ENCODE measurements at places on chromosomes 13 and 19.

- no peak for DNase-seq
Measured at GRCh38 chr19:21883516-21883915, 47.5 kb upstream of the ZNF43 start.

GRCh38 chr13:26895081-26895807 lies 134.7 kb upstream of the GPR12 start:
- DNase-seq: no peak

DNA sequence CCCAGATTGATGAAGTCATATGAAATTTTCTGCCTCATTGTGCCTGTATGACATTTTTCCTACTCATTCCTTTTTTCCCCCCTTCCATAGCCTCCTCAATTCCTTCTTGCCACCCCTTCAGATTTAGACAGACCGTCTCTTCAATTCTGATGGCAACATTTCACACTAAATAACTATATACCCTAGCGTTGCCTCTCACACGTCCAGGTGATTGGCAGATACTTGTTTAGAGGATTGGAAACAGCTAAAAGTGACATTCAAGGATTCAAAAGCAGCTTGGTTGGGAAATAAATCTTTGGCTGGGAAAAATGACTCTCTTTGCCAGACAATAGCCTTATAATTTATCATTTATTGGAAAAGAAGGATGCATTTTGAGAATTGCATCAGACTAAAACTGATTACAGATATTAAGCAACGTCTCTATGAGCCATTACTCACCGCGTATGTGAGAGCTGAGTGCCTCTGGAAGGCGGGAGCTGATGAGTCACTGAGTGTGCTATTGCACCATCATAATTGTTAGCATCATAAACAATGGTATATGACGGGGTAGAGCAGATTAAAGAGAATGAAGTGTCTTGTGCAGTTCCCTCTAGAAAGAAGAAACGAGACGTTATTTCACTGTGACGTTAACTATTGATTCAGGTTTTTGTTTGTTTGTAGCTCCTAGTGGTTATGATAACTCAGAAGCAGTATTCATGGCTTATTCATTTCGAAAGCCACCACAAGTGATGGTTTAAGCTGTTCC lies 61.1 kb upstream of the FAM216B start:
- no peak for DNase-seq

- DNase-seq: no peak
Measured at GRCh38 chr13:69363360-69363759, 744.3 kb upstream of the ATXN8OS start.

GRCh38 chr13:23724196-23724970 lies 154.2 kb downstream of the TNFRSF19 start:
- no peak for DNase-seq

GRCh38 chr19:58396691-58397532 lies 1.5 kb downstream of the RNF225 start:
- no peak for DNase-seq

GRCh38 chr13:31134039-31134711 lies 27.5 kb downstream of the HSPH1 start:
- DNase-seq: no peak

GRCh38 chr19:29528350-29528945 lies 2.7 kb downstream of the VSTM2B start:
- DNase-seq: peak; percentile 16

DNA sequence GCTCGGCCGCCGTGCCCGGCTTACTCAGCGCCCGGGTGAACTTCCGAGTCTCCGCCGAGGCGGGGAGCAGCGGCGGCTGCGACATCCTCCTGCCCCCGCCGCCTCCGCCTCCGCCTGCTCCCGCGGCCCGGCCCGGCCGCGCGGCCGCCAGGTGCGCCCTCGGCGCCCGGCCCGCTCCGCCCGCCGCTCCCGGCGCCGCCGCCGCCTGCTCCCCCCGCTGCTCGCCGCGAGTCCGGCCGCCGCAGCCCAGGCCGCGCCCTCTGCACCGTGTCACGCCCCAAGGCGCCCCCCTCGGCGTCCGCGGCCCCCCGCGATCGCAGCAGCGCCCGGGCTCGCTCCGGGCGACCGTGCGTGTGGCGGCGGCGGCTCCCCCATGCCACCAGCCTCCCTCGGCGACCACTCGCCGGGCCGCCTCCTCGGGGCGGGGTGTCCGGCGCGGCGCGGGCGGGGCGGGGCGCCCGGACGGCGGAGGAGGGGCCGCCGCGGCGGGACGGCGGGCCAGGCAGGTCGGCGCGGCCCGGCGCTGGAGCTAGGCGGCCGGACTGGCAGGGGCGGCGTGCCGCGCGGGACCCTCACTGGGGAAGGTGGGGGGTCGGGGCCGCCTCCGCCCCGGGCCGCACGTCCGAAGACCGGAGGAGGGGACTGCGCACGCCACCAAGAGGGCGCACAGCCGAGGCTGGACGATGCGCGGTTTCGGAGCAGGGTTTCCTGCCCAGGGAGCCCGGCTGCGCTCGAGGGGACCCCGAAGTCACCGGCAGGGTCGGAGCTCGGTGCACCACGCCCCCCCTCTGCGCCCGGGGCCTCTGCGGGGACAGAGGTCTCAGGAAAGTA lies 108.6 kb upstream of the DOCK9 start:
- DNase-seq: peak; percentile 68

DNA sequence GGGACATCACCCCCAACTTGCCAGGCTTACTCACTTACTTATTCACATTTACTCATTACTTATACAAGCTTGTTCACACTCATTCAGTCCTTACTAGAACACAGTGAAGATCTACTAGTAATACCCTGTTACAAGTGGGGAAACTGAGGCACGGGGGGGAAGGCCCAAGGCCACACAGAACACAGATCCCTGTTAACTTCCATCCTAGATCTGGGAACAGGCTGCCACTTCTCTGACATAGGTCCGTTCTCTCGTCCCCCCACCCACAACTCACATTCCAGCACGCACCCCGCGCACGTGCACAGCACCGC lies 1.5 kb upstream of the NRTN start:
- DNase-seq: no peak

DNA sequence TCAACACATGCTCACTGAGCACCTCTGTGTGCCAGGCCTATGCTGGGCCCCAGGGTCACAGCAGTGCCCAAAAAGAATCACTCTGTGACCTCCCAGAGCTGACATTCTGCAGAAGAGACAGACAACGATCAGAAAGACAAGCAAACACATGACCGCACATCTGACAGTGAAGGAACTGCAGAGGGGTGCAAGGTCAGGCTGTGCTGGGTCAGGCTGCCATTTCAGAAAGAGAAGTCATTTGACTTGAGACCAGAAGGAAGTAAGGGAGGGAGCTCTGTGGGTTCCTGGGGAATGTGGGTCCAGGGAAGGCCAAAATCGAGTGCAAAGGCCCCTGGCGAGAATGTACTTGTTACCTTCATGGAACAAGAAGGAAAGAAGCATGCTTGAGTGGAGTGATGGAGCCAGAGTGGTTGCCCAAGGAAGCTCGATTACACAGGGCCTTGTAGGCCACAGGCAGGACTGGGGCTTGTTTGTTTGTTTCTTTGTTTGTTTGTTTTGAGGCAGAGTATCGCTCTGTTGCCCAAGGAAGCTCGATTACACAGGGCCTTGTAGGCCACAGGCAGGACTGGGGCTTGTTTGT lies 11.4 kb upstream of the CD22 start:
- DNase-seq: no peak

DNA sequence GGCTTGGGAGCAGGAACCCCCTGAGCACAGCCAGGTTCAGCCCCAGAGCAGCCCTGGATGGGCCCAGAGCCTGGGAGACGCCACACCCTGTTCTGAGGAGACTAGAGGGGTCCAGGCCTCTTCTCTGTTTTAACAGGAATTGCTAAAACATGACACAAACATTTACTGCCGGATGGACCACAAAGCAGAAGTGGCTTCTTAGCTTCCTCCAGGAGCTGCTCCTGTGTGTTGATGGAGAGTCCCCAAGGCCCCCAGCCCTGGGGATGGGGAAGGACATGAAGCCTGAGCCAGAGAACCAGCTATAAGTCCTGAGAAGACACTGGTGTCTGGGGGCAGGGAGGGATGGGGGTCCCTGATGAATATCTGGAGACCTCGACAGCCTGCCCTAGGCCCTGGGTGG lies 14.6 kb downstream of the CEACAM3 start:
- DNase-seq: no peak

DNA sequence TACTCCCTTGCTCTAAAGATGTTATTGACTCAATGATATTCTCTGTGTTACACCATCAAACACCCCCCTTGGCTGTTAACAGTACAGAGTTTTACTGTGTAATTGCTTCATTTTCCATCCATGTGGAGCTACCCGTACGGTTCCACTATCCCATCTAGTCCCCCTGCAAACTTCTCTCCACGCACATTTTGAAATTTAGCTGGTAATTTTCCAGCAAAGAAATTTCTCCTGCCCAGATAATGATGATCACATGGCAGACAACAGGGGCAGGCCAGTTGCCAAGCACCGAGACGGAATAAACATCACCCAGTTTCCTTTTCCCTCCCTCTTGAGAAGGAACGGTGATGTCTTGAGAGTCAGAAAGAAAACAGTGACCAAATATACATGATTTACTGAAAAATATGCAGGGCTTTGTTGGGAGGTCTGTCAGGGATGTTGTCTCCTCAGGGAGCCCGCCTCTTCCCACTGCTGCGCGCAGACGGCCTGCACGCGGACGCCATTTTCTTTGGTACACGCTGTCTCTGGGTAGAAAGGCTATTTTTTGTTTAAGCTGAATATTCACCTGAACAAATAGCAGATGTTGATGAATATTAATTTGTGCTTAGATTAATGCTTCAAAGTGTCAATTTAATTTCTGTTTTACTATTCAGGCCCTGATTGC lies 109.9 kb downstream of the OLFM4 start:
- no peak for DNase-seq

DNA sequence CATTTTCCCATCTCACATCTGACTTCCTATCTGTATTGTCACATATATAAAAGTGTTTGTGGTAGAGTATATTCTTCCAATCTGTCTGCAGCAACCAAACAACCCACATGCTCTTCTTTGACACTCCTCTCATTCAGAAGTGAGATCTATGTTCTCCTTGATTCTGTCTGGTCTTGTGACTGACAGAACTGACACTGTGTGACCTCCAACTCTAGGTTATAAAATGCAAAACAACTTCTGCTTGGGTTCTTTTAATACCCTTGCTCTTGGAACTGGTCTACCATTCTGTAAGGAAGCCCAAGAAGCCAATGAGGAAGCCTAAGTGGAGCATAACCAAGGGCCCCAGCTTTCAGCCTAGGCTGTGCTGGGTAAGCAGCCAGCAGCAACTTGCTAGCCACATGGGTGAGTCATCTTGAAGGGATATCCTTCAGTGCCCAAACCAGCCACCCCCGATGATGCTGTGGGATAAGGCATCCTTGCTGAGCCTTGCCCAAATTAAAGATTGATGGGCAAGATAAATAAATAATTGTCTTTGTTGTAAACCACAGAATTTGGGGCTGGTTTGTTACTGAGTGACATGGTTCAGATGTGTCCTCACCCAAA lies 18.4 kb upstream of the ITM2B start:
- no peak for DNase-seq

DNA sequence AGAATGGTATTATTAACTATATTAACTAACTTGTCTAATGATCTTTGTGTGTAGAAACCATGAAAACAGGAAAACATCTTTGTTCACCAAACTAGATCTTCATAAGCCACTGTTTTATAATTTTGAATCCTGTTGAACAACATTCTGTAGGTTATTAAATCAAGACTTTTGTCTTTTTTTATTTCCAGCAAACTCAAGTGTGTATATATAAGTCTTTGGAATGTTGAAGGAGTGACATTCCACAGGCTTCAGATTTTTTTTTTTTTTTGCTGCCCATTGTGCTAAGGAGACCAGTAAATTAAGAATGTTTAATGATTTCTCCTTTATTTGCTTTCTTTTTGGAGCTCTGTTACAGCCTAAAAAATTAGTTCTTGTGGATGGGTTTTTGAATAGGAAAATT lies 89.6 kb downstream of the LMO7 start:
- no peak for DNase-seq

- DNase-seq: no peak
Measured at GRCh38 chr13:46647512-46648065, 94.6 kb downstream of the LRCH1 start.

DNA sequence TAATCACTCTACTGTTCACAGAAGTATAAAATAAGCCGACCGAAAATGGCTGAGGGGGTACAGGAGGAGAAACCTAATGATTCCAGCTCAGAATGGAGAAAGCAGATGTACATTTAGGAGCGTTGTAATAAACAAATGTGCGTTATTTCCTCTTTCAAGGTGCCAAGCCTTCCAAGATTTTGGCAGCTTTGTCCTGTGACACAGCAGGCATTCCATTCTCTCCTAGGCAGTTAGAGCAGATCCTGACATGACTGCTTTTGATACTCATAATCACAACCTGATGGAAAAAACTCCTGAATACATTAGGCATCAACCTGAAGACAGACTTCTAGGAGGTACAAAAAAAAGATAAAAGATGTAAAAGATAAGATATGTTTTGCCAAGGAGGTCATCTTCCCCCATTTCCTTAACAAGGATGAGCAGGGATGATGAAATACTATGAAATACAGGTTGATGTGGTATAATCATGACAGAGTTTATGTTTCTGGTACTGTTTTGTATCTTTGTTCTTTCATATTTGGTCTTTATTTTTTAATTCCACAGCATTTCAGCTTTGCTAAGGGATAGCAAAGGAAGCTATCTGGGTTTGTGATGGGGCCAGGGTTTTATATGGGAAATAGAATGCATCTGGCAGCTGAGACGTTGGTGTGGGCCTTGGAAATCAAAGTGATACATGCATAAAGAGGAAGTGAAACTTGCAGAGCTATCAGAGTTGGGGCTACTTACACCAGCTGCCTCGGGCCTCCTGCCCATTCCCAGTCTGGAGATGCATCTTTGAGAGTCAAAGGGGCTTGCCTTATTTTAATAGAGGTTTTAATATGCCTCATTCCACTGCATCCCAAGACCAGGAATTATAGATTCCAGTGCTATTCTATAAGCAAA lies 222.5 kb downstream of the OXGR1 start:
- no peak for DNase-seq

DNA sequence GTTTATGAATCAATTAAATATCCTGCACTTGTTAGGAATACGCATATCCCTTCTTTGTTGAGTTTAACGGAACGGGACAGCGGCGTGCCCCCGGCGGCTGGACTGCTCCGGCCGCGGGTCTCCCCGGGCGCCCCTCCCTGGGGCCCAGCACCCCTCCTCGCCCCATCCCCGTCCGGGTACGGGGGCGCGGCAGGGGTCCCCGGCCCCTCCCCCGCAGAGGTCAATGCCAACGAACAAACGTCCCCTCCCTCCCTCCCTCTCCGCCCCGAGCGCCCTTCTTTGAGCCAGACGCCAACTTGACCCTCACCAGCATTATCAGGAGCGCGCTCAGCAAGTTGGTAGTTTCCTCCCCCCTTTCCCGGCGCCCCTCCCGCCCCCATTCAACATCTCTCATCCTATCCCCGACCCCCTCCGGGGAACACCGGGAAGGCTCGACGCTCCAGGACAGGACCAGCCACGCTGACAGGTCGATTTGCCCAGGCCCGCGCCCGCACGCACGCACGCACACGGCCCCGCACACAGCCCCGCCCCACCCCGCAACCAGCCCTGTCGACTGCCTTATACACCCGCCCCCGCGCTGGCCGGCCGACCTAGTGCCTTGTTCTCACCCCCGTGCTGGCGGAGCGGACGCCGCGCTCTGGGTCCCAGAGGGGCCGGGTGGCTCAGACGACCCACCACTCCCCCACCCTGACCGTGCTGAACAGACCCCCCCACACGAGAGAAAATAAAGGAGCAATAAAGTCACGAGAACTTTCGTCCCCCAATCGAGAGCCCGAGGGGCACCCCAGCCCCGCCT lies 5.0 kb downstream of the LYL1 start:
- DNase-seq: no peak

GRCh38 chr13:21100994-21101757 lies 39.8 kb upstream of the LATS2 start:
- no peak for DNase-seq

- DNase-seq: no peak
Measured at GRCh38 chr13:95204231-95204765, 97.0 kb downstream of the ABCC4 start.

GRCh38 chr19:28615966-28616365 lies 597.0 kb downstream of the UQCRFS1 start:
- no peak for DNase-seq

All from T-helper 9 cell (primary cell).